ENCODE measurements at places on chromosomes 13 and 19.

GRCh38 chr19:2016041-2016807 lies 710 bp upstream of the BTBD2 start:
- no peak for DNase-seq

GRCh38 chr19:5173993-5174392 lies 166.6 kb downstream of the PTPRS start:
- no peak for DNase-seq

- no peak for DNase-seq
Observed at GRCh38 chr13:91214031-91214430, 133.5 kb upstream of the MIR17HG start.

DNA sequence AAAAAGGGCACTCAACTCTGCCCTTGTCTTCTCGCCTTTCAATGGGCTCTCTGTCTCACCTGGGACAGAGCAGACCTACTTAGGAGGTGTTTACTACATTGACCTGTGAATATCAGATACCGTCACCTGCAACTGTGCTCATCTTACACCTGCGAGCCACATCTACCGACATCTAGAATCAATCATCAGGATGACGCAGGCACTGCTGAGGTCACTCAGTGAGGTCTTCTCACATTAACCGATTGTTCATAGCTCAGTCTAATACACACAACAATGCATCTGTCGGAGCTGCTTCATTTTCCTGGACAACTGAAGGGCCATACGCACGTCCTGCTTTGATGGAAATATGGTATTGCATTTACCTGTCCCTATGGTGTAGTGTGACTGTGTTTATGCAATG lies 211.9 kb downstream of the FGF9 start:
- no peak for DNase-seq

- no peak for DNase-seq
Observed at GRCh38 chr13:88541994-88542393, 870.8 kb downstream of the SLITRK5 start.

GRCh38 chr19:3304871-3305423 lies 61.4 kb upstream of the NFIC start:
- DNase-seq: peak; percentile 46

Measured in NCI-H1048 (cell line).